Tibial artery (tissue), 4 donors: ENCODE measurements at places on chromosomes 1 and 21.
A peak's percentile ranks its signal among the peaks of the same experiment; 100 is the strongest.

DNA sequence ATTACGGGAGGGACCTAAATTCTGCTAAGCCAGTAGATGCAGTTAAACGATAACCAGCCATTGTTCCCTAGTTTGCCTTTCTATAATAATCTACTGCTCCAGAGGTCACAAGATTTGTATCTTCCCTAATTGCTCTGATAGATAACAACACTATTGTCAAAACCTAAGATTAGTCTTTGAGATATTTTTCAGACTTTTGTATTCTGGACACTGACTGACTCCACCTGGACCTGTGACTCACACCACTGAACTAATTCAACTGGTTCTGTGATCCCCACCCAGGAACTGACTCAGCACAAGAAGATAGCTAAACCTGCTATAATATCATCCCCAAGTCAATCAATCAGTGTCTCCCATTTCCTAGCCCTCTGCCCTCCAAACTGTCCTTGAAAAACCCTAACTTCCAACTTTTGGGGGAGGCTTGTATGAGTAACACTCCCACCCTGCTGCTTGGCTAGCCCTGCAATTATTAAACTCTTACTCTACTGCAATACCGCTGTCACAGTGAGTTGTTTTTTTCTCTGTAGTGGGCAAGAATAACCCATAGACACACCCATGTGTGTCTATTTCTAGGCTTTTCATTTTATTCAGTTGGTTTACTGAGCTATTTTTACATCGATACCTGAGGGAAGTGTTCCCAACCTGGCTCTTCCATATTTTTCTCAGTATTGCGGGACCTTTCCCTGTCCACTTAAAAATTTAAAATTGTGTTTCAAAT is 11.2 kb downstream of the KIFAP3 start:
- DNase-seq = no peak

DNA sequence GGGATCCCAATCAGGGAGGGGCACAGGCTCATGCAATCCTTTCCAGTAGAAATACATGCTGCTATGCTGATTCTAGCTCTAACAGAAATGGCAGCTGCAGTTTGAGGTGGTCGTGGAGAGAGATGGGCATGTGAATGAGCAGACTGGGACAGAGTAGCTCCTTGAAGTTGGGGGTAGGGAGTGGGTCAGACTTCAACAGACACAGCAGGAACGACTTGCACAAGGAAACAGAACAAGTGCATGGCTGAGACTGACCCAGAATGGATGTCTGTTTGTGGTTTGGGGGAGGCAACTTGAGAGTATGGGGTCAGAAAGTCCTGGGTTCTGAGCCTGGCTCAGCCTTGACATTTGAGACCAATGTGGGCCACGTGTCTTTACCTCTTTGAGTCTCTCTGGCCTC is 25.1 kb upstream of the TRABD2B start:
- DNase-seq = no peak

- DNase-seq = no peak
Observed at GRCh38 chr1:15900662-15901279, 53.3 kb downstream of the SPEN start.

DNA sequence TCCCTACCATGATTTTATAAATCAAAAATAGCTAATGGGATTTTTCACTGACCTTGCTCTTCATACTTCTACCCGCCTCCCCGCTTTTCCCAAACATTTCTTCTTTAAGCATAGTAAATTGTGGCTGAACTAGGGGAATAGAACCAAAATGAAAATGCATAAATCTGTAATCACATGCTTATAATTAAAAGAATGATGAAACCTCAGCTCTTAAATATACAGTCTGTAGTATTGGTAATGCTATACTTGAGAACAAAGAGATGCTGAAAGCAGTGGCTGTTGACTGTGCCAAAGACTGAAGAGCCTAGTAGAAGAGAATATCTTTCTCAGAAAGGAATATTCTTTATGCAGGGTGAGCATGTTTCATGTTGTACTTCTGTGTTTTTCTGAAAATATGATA is 249.1 kb downstream of the GREM2 start:
- no peak for DNase-seq

DNA sequence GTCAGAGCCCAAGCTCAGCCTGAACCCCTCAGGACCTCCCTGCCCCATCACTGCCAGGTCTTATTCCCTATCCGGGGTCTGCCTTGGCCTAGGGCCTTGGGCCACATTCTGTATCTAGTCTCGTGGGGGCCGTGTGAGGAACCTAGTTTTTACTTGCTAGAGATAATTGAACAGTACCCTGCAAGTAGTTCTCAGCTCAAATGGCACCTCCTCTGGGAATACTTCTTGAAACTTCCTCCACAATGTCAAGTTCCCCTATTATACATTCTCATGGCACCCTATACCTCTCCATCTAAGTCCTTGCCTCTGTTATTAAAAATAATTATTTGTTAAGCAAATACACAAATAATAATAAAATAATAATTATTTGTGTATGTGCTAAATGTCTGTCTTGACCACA is 32.9 kb upstream of the CSF1 start:
- no peak for DNase-seq

DNA sequence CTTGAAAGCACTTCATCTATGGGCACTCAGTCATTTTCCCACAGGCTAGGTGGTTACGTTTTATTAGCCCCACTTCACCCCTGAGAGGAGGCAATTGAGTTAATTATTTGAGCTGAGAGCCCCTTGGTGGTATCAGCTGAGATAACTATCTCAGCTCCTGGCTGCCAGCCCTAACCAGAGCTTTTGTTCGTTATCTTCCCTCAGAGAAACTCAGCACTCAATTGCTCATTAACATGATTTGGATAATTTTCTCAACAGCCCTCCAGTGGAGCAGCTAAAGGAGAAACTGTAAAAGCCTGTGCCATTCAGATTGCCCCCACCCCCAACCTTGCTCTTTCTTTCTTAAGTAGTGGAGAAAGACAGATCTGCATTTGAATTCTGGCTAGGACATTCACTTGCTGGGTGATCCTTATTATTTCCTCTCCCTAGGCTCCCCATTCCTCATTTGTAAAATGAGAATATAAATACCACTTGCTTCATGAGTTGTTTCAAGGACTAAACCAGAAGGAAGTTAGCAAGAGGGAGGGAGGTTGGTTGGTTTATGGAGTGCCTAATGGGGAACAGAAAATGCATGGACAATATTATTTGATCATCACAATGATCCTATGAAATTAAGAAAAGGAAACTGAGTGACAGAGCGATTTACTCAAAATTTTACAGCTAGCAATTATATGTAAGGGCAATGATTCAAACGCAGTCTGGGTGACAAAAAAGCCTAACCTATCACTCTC is 218.7 kb upstream of the FGGY start:
- DNase-seq = no peak

- DNase-seq = no peak
Observed at GRCh38 chr1:39270368-39270767, 65.9 kb downstream of the MACF1 start.

GRCh38 chr1:232628335-232629249 is 1.3 kb downstream of the SIPA1L2 start:
- DNase-seq = no peak

DNA sequence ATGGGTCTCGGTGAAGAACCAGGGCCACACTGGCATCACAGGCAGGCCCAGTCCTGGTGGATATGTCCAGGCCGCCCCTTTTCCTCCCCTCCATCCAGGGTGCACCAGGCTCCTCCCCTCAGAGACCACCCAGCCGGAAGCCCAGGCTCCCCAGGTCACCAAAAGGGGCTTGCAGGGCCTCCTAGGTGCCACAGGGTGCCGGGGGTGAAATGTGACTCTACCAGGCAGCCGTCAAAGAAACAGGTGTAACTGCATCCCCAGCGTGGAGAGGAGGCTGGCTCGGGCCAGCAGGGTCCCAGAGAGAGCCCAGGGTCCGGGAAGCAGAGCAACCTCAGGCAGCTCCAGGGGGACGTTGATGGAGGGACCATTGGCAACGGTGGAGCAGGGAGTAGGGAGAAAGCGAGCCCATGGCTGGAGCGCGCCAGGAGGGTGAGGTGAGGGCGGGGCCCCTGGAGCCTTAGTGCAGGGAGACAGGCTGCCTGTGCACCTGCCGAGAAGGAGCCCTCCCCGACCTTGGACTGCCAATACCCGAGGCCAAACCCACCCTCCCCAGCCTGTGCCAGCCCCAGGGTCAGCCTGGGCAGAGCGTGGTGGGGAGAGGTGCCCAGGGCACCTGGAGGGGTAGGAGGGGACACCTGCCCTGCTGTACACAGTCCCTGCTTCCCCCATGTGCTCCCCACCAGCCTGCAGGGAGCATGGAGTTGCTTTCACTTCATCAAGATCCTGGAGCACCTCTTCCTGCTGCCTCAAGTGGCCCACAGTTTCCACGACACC is 48.3 kb upstream of the POFUT2 start:
- DNase-seq = peak; percentile 63

GRCh38 chr1:86948212-86948611 is 33.8 kb downstream of the HS2ST1 start:
- no peak for DNase-seq

- DNase-seq = no peak
Observed at GRCh38 chr1:205379056-205379455, 22.3 kb upstream of the KLHDC8A start.

DNA sequence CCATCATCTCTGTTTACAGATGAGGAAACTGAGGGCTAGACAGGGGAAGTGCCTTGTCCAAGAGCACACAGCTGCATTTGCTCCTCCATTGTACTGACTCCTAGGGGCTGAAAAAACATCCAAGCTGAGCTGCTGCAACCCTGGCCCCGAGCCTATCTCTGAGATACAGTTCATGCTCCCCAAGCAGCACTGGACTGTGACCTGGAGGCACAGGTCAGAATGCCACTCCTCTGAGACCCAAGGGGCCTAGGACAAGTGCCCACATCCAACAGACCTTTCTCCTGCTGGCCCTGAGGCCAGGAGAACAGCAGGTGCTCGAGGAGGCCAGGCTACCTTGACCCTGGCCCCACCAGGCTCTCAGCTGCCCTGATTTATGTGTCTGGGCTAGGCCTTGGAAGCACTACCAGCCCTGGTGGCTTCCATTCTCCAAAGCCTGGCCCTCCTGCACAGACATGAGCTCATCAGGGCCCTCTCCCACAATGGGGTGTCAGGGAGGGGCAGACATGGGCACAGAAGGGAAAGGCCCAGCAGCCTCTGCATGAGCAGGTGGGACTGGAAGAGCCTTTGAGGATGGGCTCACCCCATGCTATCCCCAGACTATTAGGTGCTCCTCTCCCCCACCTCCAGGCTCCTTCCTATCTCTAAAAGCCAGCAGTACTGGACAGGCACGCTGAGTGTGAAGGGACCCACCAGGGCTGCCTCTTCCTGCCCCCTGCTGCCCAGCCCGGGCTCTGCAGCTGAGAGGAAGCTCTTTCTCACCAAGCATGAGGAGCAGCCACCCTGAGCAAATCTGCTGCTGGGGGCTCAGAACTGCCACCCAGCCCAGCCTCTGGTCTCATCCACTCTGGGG is 18.8 kb downstream of the ADGRB2 start:
- peak; percentile 82 for DNase-seq

DNA sequence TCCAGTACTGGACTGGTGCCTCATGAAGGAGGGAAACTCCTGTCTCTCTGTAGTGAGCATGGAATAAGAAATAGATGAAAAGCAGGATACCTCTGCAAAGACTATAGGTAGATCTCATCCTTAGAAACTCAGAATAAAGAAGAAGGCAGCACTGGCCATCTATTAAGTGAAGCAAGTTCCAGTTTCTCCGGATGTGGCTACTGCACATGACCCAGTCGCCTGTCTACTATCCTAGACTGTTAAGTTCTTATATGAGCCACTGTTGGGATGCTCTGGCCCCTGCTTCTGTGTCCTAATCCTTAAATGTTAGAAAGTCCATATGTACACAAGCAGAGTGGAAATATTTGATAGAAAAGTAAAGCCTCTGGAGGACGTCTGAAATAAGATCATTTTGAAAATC is 2.2 kb downstream of the FASLG start:
- no peak for DNase-seq

- no peak for DNase-seq
Observed at GRCh38 chr21:26652854-26653253, 79.8 kb upstream of the CYYR1 start.

DNA sequence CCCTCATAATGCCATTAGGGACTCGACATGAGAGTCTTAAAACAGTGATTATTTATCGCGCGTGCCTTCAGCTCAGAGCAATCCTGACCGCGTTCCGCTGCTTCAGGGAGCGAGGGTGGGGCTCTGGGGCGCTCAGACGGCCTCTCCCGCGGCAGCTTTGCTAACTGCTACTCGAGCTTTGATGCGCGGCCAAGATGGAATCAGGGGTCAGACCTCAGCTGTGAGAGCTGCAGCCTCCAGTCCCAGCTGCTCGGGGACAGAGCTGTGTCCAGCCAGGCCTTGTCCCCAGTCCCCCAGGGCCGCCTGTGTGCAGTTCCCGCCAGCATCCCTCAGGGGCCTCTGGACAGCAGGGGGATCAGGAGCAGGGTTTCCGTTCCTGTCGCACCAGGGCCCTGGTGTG is 104.6 kb upstream of the TTC34 start:
- no peak for DNase-seq

GRCh38 chr1:157951230-157951629 is 42.2 kb upstream of the KIRREL1 start:
- DNase-seq = no peak
